Lower lobe of right lung (tissue), 2 donors: ENCODE measurements at places on chromosomes 16 and 17. TPM values are rescaled to one million over a fixed set of nuclear protein-coding genes. Genes with fewer than 3 reads are reported as not detected.
A peak's percentile ranks its signal among the peaks of the same experiment; 100 is the strongest.

- DNase-seq: no peak
These were observed 162.2 kb upstream of the ZNF267 start for GRCh38 chr16:31711344-31711845.

DNA sequence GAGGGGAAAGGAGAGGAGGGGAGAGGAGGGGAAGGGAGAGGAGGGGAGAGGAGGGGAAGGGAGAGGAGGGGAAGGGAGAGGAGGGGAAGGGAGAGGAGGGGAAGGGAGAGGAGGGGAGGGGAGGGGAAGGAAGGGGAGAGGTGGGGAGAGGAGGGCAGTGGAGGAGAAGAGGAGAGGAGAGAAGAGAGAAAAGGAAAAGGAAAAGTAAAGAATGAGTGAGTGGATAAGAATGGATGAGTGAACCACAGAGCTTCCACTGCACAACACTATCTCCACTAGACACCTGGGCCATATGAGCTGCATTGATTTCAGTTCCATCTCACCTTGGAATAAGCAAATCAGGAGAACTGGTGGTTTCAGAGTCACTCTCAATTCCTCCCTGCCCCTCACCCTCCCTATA is 204.1 kb upstream of the TOX3 start:
- no peak for DNase-seq

DNA sequence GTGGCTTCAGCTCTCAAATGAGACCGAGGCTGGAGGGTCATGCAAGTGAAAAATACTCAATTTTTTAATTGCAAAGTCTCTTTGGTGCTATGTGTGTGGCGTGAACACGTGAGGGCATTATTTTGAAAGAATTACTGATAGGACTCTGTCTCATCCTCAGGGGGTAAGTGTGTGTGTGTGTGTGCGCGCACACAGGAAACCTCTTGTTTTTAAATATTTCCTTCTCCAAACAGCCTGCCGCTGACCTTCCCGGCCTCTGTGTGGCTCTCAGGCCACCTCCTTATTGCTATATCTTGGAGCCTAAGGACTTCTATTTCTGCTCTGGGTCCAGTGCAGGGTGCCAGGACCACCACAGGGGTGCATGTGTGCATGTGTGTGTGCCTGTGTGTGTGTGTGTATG is 99.7 kb downstream of the CMIP start:
- peak; percentile 46 for DNase-seq

DNA sequence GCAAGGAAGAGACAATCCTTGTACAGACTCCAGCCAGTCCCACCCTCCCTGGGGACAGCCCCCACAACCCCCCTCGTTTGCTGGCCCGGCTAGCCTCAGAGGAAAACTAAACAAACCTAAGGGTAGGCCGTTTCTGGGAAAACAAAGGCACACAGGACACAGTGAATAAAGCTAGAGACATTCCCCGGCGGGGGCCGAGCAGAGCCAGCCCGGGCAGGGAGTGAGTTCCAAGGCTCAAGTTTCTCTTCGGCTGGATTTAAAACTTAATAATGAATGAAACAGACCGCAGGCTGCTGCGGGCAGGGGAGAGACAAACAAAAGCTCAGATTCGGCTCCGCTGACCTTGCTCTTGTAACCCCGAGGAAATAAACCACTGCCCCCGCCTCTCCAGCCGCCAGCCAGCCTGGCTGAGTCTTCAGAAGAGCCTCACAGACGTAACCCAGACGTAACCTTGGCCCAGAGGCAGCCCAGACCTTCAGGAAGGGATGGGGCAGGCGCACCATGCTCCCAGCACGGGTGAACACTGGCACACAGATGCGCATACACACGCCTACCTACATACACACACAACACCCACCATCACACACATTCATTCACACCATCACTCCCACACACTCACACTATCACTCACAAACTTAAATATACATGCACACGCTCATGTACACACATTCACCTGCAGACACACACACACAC is 216.0 kb downstream of the ZNF423 start:
- DNase-seq: no peak

GRCh38 chr17:43848601-43849000 is 1.6 kb downstream of the CD300LG start:
- DNase-seq: no peak

Gene ELMO3
- 14.9 TPM for total RNA-seq

Gene SLFN13
- 27.1 TPM for total RNA-seq

DNA sequence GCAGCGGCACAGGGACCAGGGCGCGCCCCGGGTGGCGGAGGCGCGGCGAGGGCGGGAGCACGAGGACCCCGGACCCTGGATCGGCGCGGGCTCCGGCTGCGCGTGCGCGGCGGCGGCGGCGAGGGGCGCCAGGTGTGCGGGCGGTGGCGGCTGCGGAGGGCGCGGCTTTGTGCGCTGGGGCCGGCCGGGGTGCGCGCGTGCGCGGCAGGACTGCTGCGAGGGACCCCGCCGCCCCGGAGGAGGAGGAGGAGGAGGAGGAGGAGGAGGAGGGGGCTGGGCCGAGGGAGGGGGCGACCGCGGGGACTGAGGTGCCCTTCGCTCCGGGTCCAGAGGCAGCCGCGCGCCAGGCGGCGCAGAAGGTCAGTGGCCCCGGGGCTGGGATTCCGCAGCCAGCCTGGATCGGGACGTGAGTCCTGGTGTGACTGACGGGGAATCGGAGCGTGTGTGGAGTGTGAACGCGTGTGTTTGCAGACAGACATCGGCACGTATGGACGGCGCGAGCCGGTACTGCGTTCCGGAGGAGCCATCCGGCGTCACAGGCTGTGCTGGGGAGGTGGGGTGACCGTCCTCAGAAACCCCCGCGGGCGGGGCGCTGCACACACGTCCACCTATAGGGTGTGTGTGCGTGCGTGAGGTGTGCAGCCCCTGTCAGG is 19.5 kb upstream of the RAP1GAP2 start:
- no peak for DNase-seq

Gene HSD11B2
- total RNA-seq: 2.9 TPM

Gene CCL3
- 8.5 TPM for total RNA-seq

DNA sequence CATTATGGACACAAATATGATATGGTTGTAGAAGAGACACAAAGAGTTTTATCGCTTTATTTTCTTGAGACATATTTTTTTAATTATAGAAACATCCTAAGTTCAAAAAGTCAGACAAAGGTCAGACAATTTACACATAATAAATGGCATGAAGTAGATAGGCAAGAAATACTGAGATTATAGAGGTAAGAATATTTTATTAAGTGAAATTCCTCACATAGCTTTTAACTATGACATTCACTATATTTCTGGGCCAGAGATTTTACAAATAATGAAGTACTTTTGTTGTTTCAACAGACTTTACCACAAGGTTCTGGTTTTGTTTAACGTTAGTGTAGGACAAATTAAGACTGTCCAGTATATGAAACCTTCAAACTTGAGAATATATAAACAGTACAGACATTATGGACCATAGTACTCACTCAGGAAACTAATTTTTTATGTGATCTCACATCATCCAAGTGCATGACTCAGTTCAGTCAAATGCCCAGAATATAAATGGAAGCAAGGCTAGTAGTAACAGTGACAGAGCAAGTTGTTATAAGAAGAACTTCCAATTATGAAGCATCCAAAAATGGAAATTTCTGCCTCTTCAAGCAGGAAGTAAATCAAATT is 394.8 kb downstream of the KCNJ2 start:
- no peak for DNase-seq

- peak; percentile 87 for DNase-seq
These were observed at the start of gene FAM83G for GRCh38 chr17:19004421-19005136. TSS of gene FAM83G (minus strand) at chr17:19004764. CDS start at chr17:19004041, 723 bp downstream.

DNA sequence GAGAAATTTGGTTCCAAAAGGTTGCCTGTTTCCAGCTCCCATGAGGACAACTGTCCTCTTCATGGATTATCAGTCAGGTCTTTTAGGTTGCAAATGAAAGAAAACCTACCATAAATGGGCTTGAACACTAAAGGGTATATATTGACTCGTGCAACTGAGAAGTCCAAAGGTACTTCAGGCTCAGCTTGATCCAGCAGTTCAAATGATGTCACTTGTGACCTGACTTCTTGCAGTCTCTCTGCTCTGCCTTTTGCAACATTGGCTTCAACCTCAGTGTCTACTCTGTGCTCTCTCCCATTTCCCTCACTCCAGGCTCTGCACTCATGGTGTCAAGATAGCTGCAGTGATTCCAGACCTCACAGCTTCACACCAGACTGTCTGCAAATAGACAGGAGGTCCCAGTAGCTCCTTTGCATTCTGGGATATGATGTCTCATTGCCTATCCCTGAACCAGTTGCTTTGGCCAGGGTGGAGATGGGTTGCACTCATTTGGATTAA is 5.5 kb upstream of the CALB2 start:
- no peak for DNase-seq

- no peak for DNase-seq
These were observed 116.6 kb upstream of the C17orf78 start for GRCh38 chr17:37259030-37259735.

- no peak for DNase-seq
These were observed 1.5 kb downstream of the ZNF205 start for GRCh38 chr16:3113765-3114479.

DNA sequence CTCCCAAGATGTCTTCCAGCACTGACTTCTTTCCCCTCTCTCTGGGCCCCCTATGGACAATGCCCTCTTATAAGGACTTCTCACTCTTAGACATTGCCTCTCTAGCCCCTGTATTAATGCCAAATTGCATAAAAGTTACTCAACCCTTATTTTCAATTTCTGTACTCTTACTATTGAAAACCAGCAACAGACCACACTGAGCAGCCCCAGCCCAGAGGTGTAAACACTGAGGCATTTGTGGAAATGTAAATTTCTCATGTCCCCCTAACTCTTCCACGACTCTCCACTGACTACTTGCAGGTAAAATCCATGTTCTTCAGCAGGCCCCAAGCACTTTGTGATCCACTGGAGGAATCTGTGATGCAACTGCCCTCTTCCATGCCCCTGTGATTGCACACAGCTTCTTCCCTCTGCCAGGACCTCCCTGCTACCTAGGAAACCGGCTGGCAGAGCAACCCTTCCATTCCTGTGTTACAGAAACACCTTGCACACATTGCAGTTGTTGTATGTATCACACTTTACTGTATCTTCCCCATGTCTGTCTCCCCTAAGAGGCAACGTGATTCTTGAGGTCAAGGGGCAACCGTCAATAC is 4.4 kb downstream of the N4BP1 start:
- DNase-seq: no peak

DNA sequence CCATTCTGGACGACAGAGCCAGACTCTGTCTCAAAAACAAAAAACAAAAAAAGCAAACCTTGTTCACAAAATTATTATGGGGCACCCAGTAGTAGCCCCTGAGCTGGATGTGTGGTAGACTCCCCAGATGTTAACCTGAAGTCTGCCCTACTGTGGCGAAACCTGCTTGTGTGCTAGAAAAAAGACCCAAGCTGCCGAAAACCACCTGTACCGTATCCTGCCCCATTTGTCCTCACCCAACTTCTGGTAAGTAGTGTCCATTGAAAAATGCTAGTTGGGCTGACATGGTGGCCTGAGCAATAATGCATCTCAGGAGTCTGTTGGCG is 9.1 kb downstream of the RMI2 start:
- no peak for DNase-seq

Gene CES1
- total RNA-seq: 323 TPM

Gene HS3ST3B1
- 3.4 TPM for total RNA-seq

DNA sequence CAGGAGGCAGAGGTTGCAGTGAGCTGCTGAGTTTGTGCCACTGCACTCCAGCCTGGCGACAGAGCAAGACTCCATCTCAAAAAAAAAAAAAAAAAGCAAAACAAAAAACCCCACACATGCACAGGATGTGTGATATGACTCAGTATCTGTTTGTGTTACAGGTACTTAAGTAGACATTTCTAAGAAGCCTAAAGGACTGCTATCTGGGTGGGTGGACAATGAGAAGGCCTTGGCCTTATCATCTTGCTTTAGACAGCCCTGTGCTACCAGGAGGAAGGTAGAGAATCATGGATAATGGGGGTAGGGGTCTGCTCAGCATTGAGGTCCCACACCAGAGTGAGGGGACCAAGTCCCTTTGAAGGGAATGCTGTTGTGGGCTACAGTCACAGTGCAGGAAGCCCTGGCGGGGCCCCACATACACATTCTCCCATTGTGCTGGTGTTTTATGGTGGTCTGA is 26.7 kb downstream of the PLD6 start:
- no peak for DNase-seq

- DNase-seq: no peak
These were observed 348.7 kb upstream of the TNRC6C start for GRCh38 chr17:77609553-77610517.

GRCh38 chr17:77694391-77695363 is 263.8 kb upstream of the TNRC6C start:
- DNase-seq: no peak

Gene ESRP2
- total RNA-seq: 64.5 TPM

GRCh38 chr16:69225121-69225520 is 38.2 kb downstream of the SNTB2 start:
- no peak for DNase-seq

DNA sequence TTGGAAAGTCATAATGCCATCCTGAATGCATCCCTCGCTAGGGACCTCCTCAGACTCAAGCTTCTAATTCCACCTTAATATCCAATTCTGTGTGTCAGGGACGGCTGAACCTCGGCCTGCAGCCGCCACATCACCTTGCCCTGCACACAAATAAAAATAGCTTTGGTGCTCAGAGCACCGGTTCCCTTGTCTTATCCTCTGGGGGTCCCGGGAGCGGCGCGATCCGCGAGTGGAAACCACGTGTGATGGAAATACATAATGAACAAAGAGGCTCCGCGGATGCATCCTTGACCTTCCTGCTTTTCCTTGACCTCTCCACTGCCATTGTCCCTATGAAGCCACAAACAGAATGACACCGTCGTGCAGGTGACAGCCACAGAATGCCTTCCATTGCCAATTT is 143.4 kb downstream of the ZNF423 start:
- DNase-seq: no peak

GRCh38 chr17:44948315-44948795 is 782 bp upstream of the KIF18B start:
- no peak for DNase-seq

GRCh38 chr16:29900888-29901606 is 759 bp downstream of the ASPHD1 start:
- DNase-seq: peak; percentile 43

DNA sequence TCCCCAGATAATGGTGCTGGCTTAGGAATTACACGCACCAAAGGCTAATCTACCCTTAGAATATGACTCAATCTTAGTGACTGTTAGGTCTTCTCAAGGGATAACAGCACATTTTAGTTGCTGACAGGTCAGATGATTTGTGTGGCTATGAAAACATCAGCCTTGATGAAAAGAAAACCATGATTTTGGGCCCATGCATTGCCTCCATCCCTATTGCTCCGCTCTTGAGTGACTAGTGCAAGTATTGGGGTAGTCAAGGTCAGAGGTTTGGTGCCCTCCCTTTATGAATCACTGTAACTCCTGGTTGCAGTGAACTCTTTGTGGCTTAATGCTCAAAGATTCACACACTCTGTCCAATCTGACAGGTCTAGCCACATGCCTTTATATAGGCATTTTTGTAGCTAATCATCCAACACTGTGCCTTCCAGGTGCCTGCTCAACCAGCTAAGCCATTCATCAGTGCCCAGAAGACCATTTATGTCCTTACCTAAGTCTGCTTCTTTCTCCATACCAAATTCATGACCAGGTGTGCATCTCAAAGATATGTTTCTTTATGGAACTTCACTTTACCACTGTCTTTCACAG is 251.6 kb downstream of the KCNJ2 start:
- DNase-seq: no peak

GRCh38 chr16:30548416-30549253 is 9.5 kb downstream of the ZNF764 start:
- no peak for DNase-seq
